ENCODE measurements at places on chromosomes 5 and 9. TPM values are rescaled to one million over a fixed set of nuclear protein-coding genes. Genes with fewer than 3 reads are reported as not detected.

The CYSRT1 gene
- 0.58 TPM for polyA plus RNA-seq

The KIF20A gene
- 54.5 TPM for polyA plus RNA-seq

DNA sequence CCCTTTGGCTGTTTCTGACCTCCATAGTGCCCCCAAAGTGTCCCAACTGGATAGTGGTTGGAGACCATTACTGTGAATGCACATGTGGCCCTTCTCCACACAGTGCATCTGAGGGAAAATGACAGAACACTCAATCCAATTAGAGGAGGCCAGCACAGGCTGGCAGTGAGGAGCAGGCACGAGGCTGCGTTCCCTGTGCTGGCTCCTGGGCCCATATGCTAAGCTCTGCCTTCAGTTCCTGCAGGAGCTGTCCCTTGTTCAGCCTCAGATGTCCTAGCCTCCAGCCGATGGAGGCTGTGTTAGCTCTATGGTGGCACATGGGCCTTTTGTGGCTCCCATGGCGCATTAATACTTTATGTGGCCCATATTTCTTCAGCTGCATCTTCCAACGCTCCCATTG is 35.8 kb downstream of the ALG2 start:
- no peak for DNase-seq

The GBA2 gene
- 30.3 TPM for polyA plus RNA-seq

- DNase-seq = no peak
Measured at GRCh38 chr9:110967196-110967595, 71.1 kb downstream of the LPAR1 start.

DNA sequence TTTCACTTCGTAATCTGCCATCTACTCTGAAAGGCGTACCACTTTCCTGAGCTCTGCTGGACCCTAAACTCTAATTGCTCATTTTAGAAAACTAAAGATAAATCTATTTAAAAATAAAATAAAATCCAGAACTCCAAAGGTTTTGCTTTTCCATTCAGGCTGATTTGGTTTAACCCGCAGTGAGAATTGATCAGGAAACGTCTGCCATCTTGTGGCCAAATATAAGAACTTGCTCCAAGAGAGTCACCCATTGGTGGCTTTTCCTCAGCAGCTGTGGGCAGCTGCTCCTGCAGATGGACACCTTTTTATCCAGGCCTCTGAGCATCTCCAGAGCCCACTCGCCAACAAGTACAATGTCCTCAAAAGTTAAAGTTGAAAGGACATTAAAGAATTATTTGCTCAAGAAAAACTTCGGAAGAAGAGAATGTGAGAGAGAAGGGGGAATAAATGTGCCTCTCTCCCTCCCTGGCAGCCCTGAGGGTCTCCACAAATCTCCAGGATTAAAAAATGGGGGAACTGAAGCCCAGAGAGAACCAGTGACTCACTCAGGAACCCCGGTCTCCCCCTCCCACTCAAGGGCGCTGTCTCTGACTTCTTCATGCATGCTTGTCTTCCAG is 4.1 kb downstream of the SAXO1 start:
- no peak for DNase-seq

DNA sequence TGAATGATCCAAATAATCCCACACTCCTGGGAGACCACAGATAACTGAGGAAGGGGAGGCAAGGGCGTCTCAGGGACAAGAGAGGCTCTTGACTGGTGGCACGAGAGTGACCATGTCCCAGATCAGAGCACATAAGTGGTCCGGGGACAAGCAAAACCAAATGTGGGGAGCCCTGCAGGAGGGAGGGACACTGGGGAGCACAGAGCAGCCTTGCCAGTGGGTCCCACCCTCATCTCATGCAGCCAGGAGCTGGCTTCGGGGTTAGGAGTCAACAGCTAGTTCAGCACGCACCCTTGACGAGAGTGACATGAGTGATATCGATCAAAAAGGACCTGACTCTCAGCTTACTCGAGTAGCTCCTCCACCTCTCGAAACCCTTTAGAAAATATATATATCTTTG is 16.5 kb upstream of the UBE2QL1 start:
- DNase-seq = no peak

The XPA gene
- polyA plus RNA-seq = 2.2 TPM

- no peak for DNase-seq
Measured at GRCh38 chr9:89803403-89803802, 198.6 kb downstream of the GADD45G start.

DNA sequence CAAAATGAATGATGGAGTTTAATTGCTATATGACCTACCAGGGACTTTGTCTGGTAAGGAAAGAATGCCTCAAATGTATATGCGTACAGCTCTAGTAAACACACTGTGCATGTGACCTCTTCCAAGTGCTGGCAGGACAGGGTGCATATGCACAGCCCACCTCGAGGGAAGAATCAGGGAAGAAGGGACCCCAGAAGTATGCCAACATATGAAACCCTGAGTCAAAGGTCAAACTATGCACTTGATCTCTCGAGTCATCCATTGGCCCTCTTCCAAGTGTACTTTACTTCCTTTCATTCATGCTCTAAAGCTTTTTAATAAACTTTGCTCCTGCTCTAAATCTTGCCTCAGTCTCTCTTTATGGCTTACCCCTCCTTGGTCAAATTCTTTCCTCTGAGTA is 804.6 kb upstream of the COX7C start:
- no peak for DNase-seq

GRCh38 chr5:166379517-166379916 is 1911.9 kb upstream of the WWC1 start:
- no peak for DNase-seq

The DAB2 gene
- 168 TPM for polyA plus RNA-seq

DNA sequence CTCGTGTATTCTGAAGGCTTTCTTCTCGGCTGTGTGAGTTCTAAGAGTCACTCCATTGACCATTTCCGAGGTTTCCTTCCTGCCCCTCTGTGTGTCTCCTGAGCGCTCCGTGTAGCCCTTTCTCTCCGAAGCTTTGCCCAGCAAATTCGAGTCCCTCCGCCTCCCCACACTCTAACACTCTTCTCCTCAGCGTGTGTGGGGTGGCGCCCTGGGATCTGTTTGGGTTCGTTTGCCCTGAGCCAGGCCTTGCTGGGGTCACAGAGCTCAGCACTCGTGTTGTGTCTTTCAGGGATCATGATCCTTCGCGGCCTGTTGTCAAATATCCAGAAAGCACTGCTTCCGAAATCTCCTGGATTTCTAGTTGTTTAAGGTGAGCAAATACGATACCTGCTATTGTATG is 5.6 kb upstream of the PAEP start:
- DNase-seq = no peak

DNA sequence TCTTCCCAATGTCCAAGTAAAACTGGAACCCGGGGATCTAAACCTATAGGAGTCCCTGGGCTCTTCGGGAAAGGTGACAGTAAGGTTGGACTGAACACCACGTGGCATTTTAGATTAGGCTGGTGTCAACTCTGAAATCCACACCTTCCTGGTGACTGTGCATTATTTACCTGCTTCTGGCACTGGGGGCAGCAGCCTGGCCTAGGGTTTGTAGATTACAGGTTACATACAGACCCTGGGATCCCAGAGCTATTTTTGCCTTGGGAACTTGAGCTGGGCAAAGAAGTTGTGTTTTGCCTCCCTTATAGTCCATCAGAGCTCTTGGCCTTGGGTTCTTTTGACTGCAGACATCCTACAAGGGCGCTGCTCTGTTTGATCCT is 173.2 kb downstream of the DAB2IP start:
- DNase-seq = no peak
